ENCODE measurements at places on chromosomes 5 and 9.

GRCh38 chr9:132239999-132240840 lies 78.4 kb downstream of the NTNG2 start:
- no peak for DNase-seq

DNA sequence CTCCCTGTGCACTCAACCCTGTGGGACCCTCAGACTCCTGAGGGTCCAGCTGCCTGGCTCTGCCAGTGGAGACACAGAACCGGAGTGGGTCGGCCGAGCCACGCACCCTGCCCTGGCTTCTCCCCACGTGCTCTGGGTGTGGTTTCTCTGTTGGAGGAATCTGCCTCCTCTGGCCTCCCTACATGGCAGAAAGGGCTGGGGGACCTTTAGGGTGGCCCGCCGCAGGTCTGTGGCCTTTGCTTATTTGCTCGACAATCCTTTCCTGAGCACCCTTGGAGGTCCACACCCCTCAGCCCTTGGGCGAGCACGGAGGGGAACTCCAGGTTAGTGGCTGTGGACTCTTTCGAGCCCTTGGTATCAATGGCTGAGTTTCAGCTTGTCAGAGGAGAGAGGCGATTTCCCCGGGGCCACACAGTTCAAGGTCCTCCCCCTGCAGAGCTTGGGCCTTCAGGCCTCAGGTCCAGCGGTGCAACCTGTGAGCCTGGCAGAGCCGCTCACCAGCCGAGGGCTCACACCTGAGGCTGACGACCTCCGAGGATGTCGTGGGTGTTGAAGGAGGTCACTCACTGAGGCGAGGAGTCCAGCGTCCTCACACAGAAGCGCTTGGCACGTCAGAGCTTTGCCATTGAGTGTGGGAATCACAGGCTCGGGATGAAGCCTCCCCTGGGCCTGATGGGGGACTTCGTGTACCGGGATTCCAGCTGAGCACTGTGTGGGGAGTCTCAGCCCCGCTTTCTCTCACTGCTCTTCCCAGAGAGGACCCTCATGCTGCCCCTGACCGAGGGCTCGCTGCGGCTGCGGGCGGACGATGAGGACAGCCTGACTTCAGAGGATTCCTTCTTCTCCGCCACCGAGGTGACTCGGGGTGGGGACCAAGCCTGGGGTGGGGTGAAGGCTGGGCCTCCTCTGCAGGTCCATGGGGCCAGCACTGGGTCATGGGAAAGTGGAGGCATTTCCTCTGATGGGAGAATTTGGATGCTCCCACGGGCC lies 20.8 kb upstream of the DOLPP1 start:
- no peak for DNase-seq

GRCh38 chr5:32642276-32643002 lies 57.1 kb downstream of the SUB1 start:
- DNase-seq = no peak

DNA sequence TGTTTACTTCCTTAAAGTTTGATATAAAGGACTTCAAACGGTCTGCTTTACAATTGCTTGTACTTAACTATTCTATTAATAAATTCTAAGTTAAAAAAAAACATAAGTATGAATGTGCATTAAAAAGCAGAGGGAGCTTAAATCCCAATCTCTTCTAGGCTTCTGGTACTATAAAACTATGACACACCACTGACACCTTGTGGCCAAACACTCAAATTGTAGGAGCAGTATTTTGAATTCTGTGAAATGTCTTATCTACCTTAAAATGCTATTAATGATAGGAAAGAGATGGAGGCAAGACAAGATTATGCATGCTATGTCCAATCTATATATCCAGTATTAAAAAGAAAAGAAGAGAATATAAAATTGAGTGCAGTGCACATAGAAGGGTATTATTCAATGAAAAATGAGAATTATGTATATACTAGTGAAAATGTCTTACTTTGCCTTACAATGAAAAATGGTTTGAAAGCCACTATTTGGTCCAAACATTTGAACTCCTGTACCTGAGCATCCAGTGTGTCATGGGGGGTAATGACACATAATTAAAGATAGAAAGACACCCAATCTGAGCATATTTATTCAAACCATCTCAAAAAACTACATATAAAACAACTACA lies 87.6 kb downstream of the ERP44 start:
- DNase-seq = peak; percentile 20

- no peak for DNase-seq
Observed at GRCh38 chr5:33563983-33564908, 123.5 kb downstream of the TARS1 start.

DNA sequence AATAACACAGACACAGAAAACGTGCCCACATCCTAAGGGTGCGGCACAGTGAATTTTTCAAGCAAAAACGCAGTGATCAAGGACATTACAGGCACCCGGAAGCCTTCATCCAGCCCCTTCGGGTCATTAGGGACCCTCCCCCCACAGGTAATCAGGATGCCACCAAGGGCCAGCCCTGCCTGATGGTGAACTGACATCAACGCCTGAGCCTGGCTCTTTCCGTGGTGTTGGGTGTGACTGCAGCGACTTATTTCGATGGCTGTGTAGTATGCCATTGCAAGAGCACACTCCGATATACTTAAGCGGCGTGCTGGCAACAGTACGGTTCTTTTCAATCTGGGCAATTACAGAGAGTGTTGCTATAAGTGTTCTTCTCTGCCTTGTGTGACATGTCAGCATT lies 310.0 kb upstream of the IRX1 start:
- DNase-seq = no peak

DNA sequence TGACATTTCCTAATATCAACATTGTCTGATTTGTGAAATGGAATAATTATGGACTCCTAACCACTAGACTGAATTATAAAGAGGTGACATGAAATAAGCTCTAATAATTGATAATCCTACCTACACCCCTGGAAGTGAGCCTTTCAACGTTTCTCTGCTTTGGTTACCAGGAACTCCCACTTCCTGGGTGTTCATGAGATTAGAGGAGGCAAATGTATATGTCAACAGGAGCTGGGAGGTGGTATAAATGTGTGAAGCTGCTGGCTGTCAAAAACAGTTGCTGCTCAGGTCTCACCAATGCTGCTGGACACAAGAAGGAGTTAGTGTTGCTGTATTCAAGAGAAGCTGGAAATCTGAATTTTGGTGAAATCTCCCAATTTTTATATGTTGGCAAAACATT lies 96.8 kb downstream of the CAMK4 start:
- DNase-seq = no peak

DNA sequence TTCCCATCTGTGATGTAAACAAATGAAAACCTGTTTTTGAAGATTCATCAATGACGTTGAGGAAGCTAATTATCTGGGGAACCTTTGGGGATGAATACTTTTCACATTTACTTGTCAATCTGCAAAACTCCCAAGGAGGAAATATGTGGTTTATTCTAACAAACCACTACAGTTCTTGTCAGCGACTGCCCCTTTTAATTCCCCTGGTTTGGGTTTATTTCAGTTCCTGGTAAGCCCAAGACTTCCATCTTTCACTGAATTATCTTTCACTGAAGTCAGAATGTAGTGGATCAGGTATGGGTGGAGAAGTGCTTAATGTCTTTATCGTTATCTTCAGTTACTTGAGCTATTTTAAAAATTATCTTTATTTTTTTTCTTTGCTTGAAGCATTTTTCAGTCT lies 40.2 kb downstream of the TLR4 start:
- DNase-seq = no peak

DNA sequence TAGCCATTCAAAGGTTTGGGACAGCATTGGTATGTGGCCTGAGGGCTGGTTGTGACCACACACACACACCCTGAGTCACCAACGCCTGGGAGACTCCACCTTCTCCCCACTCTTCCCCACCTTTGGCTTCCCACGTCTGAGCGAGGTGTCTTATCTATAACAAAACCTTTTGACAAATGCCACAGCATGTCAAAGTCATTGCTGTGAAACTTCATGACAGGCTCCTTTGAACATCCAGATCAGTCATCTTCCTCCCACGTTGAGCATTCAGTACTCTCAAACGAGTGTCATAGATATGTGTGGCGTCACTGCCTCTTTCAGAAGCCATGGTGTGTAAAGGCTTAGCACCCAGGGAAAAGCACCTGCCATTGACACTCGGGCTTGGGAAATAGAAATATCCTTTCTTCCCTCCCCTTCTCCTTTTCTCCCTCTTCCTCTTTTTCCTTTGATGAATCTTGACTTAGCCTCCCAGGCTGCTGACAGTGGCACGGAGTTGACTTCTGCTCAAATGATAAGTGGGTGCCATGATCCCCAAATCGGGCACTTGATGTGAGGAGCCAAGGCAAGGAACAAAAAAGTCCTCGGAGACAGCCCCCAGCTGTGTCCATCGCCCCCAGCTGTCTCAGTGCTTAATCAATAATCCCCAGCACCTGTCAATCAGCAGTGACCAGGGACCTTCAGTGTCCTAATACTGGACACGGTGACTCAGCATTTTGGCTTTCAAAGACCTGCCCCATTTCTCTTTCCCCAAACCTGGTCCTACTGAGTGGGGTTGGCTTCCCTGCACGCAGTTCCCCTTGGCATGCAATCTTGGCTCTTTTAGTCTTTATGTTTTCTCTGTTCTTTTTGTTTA lies 114.8 kb downstream of the FGF18 start:
- peak; percentile 47 for DNase-seq

- DNase-seq = no peak
Observed at GRCh38 chr9:120873512-120873911, 3.5 kb downstream of the PHF19 start.

GRCh38 chr5:96050273-96050880 lies 88.7 kb upstream of the ELL2 start:
- no peak for DNase-seq

DNA sequence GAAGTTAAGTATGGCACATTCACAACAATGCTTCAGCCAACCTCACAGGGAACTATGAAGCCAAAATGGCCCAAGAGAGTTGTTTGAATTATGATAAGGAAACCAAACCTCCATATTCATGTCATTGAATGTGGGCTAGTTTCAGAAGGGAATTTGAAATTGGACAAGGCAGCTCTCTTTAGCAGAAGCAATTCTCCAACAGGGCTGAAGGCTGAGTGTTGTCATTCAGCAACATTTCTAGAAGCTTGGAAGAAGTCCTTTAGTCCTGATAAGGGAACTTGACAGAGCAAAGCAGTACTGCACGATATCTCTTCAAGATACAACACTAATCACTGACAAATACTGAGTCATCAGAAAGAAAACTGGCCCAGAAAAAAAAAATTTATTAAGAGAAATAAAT lies 115.4 kb downstream of the SLC25A46 start:
- no peak for DNase-seq

DNA sequence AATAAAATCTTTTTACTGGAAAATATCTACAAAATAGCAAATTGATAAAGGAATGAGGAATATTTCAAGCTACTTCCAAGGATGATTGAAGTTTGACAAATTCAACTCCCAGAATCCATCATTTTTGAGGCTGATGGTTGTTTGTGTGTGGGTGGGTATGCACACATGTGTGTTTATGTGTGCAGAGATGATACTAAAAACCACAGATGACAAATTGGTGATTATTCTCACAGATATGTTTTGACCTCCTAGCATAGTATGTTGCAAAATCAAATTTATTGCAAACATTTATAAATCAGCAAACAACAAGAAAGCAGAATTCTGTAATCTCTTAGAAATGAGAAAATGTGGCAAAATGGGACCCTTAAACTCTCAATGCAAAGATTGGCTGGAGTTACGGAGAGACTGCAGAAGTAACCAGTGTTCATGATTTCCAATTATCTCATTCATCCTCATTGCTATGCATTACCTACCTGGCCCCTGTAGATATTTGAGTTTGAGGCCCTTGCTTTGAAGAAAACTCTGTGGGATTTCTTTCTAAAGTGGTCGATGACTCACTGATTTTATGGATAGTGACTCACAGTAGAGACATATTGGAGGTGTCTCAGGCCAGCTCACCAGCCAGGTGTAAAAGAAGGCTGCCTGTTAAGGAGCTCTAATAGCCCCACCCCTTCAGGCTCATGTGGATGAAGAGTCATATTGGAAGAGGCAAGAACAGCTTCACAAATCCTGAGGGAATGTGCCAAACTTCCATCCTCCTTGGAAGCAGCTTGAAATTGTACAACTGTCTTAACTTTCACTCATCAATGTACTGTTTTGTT lies 44.6 kb upstream of the TMC1 start:
- DNase-seq = peak; percentile 58

GRCh38 chr5:138753794-138754698 lies 821 bp downstream of the CTNNA1 start:
- DNase-seq = peak; percentile 80

GRCh38 chr5:132500931-132501628 lies 10.5 kb upstream of the IRF1 start:
- peak; percentile 83 for DNase-seq

DNA sequence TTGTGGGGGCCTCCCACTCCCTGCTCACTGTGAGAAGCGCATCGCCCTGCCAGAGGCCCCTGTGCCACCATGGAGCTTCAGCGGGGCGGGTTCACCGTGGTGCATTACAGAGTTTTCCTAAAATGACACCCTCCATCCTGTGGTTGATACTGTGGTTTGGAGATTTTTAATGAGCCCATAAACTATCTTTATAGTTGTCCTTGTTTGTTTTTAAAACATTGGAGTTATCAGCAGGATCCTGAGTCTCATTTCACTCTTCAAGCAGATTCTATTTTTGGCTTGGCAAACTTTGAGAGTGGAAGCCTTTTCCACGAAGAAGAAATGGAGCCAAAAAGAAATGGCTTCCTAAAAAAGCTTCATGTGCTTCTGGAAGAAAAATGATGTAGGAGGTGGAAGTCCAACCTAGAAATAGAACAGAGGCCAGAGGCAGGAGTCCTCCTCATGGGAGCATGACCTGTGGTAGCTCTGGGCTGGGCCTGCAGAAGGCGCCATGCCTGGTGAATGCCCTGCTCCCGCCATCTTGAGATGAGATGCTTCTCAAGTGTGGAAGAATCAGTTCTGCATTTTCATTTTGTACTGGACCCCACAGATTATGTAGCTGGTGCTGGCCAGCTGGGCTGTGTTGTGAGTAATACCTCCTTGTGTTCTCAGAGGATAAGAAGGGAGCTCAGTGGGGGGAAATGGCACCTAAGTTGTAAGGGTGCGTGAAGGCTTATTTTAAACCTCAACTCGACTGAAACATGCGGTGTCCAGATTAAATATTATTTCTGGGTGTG lies 79.0 kb upstream of the RAI14 start:
- no peak for DNase-seq

DNA sequence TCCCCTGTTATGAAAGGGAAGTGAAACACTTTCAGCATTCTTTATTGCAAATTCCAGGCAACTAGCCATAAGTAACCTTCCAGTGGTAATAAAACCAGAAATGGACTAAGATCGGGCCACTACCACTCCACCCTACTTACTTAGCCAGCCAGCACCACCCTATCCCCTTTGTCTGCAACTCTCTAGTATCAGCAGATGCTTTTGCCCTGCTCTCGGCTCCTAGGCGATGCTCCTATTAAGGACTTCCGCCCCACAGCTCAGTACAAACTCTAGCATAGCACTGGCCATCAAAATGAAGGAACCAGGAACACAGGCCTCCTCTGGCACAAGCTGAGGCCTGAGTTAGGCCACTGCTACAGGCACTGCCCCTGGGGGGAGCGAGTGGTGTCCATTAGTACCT lies 81.2 kb downstream of the GLDC start:
- no peak for DNase-seq
